ENCODE measurements at places on chromosomes 1 and 21. TPM values are rescaled to one million over a fixed set of nuclear protein-coding genes. Genes with fewer than 3 reads are reported as not detected.

GRCh38 chr1:84936116-84936810 lies 43.3 kb upstream of the LPAR3 start:
- no peaks in the 10 kb centered on the region for H3K4me1 ChIP-seq
- peaks cover 4% of the 10 kb centered on the region for H3K36me3 ChIP-seq
- no peaks in the 10 kb centered on the region for H3K27me3 ChIP-seq

The TRIM67 gene
- not detected for total RNA-seq

- no peaks in the 10 kb centered on the region for H3K4me1 ChIP-seq
- H3K27ac ChIP-seq, result no peak overlapping the region
- no peak for DNase-seq
- no peak overlapping the region for H3K4me3 ChIP-seq
Observed at GRCh38 chr1:83717785-83718184, 281.1 kb downstream of the TTLL7 start.

GRCh38 chr1:100879422-100879821 lies 15.2 kb downstream of the EXTL2 start:
- no peak overlapping the region for H3K4me3 ChIP-seq
- no peak overlapping the region for H3K27ac ChIP-seq
- H3K36me3 ChIP-seq, result no peaks in the 10 kb centered on the region
- no peak for DNase-seq
- H3K4me1 ChIP-seq, result no peaks in the 10 kb centered on the region
